Calu3 (cell line): ENCODE measurements at places on chromosomes 7 and 10. TPM values are rescaled to one million over a fixed set of nuclear protein-coding genes. Genes with fewer than 3 reads are reported as not detected.

DNA sequence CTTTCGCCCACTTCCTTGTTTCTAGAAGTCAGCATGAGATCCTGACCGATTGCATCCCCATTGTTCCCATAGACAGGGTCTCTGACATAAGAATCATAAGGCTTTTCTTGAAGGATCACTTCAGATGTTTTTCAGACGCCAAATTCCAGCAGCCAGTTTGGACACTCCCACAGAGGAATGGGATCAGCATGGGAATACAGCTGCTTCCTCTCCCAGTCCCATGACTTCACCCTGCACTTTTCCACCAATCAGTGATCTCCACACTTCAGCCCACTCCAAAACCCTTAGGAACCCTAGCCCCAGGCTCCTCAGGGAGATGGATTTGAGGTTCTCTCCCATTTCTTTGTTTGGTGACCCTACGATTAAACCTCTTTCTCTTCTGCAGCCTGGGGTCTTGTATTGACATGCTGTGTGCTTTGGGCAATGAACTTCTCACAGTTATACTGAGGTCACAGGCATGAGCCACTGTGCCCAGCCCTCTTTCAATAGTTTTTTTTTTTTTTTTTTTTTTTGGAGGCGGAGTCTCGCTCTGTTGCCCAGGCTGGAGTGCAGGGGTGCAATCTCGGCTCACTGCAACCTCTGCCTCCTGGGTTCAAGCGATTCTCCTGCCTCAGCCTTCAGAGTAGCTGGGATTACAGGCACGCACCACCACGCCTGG is 52.8 kb upstream of the CHST3 start:
- no peak for DNase-seq

- DNase-seq = no peak
Observed at GRCh38 chr7:2146676-2147472, 85.9 kb downstream of the MAD1L1 start.

- no peak for DNase-seq
Observed at GRCh38 chr10:17067376-17068264, 62.0 kb downstream of the CUBN start.

Gene NYAP1
- total RNA-seq = 0.38 and 0.39 TPM in 2 replicates

DNA sequence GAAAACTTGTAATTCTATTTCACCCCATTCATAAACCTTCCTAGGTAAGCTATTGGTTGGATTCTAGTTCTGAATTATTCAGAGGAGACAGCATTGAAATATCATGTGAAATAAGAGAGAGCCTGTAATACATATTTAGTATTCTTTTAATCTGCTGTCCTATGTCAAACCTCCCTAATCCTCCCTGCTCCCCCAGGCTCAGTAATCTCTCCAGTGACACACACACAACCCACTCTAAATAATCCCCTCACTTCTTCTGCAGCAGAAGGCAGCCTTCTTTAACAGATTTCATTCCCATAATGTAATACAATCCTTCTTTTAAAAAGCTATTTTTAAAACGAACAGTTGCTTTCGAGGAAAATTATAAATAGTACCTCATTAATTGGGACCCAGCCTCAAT is 639.7 kb upstream of the AUTS2 start:
- no peak for DNase-seq

- no peak for DNase-seq
Observed at GRCh38 chr10:56633876-56634452, 272.9 kb upstream of the ZWINT start.

GRCh38 chr7:107920048-107920772 is 29.2 kb downstream of the DLD start:
- DNase-seq = no peak

DNA sequence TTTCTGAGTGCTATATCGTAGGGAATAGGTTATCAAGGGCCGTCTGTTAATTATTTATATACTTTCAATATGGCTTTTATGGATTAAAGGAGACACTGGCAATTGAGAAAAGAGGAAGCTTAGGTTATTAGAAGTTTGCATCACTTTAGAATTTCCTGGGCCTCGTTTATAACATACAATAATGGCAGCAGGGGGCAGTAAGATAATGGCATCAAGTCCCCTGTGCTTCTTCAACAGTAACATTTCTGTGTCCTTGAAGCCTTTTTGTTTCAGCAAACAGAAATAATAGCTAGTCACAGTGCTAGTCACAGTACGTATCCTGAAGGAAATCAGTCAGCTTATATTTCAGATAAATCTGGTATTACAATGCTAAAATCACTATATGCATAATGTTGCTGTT is 41.9 kb downstream of the SPAM1 start:
- DNase-seq = peak; percentile 7

DNA sequence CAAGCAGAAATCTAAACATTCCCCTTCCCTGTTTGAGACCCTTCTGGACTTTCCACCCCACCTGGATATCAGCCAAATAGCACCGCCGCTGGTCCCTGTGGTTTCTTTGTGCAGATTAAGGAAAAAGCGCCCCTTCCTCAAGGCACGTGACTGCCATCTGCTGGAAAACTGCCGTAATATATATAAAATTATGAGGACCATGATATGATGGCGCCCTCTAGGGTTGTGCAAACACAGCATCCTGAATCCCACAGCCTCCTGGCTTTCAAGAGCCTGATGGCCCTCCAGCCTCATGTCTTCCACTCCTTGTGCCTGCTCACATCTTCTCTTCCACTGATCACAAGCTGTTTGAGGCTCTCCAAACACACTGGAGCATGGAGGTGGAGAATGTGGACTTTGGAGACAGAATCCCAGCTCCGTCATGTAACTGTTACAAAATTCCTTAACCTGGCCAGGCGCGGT is 121.3 kb downstream of the MYL10 start:
- peak; percentile 47 for DNase-seq

DNA sequence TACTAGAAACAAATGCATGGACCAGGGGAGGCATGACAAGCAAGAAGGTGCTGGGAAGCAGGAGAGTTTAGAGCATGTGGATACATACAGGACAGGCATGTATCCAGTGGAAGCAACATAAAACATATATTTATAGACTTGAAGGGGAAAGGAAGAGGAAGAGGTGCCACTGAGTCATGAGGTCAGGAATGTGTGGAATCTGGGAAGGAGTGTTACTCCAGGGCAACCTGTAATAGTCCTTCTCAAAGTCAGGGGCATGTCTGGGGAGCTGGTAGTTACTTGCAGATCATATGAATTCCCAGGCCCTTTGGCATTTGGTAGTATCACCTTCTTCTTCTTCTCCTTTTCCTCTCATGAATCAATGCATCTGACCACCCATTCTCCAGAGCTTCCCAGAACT is 246.6 kb downstream of the XPNPEP1 start:
- DNase-seq = no peak

GRCh38 chr7:13991791-13992595 is 2.5 kb upstream of the ETV1 start:
- no peak for DNase-seq

Gene TFEC
- total RNA-seq = not detected in 2 replicates

- DNase-seq = no peak
Observed at GRCh38 chr10:43573250-43574000, 991 bp downstream of the ZNF239 start.

DNA sequence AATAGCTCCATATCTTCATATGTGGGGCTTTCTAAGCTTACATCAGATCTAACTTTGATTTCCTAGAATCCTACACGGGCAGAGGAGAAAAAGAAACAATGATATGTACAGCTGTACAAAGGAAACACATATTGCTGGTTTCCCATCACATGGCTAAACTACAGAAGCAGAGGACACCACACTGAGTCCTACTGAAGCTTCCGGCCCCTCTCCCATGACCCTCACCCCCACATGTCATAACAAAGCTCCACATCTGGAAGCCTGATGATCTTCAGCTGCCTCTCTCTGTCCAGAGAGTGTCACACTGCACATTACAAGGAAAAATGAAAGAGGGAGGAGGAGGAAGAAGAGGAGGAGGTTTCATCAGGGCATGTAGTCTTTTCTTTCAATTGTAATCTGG is 14.0 kb downstream of the SLC16A12 start:
- DNase-seq = no peak

Gene PROSER2
- total RNA-seq = 18.8 and 19.5 TPM in 2 replicates

- no peak for DNase-seq
Observed at GRCh38 chr7:16747102-16747501, 6.5 kb upstream of the TSPAN13 start.

Gene SPDYE2
- total RNA-seq = not detected in 2 replicates

Gene TES
- 124 and 126 TPM in 2 replicates for total RNA-seq

Gene CREB5
- 12.9 and 19.2 TPM in 2 replicates for total RNA-seq

DNA sequence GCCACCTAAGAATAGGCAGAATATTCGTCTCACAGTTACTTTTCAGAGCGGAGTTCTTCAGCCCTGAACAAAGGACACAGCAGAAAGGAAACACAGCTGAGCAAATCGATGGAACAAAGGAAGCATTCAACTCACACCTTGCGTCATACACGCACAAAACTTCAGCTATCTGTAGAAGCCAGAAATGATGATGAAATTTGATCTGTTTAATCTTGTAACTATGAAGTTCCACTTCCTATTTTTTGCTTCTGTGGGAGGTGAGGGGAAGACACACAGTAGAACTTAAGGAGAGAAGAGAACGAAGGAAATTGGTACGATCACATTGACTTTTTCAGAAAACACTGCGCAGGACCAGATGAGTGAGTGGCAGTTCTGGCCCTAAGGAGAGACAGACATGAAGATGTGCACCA is 26.2 kb downstream of the FAM171A1 start:
- peak; percentile 57 for DNase-seq

Gene ACTL6B
- not detected in 2 replicates for total RNA-seq

GRCh38 chr10:13712837-13713581 is 126.2 kb downstream of the PRPF18 start:
- DNase-seq = peak; percentile 16

Gene TUBB8
- 0.34 TPM in 1 of 2 replicates, not detected in the other for total RNA-seq

Gene CC2D2B
- 0.29 TPM in 1 of 2 replicates, not detected in the other for total RNA-seq

Gene GBX1
- total RNA-seq = not detected in 2 replicates

Gene FAM180A
- not detected in 2 replicates for total RNA-seq

- no peak for DNase-seq
Observed at GRCh38 chr10:119550827-119551226, 8.3 kb upstream of the RGS10 start.

GRCh38 chr10:31381766-31382316 is 62.8 kb downstream of the ZEB1 start:
- no peak for DNase-seq

Gene SH2D4B
- 0.24 TPM in 1 of 2 replicates, not detected in the other for total RNA-seq

DNA sequence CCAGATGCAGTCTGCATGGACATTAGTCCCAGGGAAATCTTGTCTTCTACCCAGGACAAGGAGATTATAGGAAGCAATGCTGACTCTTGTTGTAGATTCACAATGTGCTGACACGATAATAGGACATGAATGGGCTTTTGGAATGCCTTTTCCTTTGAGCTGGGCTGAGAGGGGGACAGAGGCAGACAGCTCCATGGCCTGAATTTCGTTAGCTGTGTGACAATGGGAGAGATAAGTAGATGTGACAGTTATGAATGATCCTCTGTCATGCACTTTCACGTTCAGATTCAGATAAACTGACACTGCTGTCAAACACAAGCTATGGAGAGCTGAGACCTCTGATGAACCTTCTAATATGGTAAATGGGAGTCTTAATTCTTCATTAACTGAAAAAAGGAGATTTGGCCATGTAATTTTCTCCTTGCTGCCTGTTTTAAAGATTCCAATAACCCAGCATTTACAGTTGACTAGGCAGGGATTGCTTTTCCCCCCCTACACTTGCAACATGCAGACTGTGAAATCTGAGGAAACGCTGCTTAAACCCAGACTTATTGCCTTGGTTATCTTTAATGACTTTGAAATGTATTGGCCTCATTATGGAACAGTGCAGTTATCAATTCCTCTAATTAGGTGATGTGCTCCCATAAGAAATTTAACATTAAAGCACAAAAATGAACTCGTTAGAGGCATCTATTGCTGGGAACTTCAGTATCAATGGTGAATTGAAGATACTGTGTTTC is 669.3 kb downstream of the AUTS2 start:
- no peak for DNase-seq

DNA sequence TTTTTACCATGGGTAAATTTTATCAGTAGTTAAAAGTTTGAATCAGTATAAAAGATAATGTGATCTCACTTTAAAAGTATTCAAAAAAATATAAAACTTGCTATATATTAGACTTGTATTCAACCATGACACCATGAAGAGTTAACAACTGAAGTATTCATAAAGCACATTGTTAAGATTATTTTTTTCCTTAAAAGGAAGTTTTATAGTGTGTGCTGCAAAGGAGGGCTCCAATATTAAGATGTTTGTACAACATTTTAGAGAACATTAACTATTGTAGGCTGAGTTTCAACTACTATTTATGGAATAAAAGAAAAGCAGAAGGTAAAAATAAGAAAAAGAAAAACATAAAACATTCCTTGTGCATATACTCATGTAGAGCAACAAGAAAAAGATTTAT is 24.5 kb upstream of the CUBN start:
- no peak for DNase-seq

DNA sequence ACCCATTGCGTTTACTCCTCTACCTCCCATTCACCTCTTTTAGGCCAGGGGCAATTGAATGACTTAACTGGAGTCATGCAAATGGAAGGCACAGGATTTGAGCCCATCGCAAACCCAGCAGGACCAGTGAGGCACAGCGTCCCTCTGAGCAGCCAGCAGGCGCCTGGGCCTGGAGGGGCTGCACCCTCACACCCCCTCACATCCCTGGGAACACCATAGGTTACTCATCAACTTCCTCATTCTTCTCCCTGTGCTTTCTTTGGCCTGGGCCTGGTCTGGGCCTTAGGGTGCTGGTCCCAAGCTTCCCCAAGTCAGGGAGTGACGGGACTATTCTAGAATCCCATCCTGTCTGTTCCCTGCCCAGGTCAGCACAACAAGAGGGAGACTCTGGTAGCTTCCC is 169.4 kb upstream of the EEPD1 start:
- DNase-seq = no peak
